NCI-H460 (cell line): ENCODE measurements at places on chromosomes 4 and X. TPM values are rescaled to one million over a fixed set of nuclear protein-coding genes. Genes with fewer than 3 reads are reported as not detected.

Gene CD40LG
- total RNA-seq: not detected in 2 replicates

- no peak for DNase-seq
Observed at GRCh38 chrX:153723351-153724251, 586 bp downstream of the BCAP31 start.

Gene CACNA1F
- total RNA-seq: 0.05 TPM in 1 of 2 replicates, not detected in the other

Gene DGKK
- total RNA-seq: not detected in 2 replicates

DNA sequence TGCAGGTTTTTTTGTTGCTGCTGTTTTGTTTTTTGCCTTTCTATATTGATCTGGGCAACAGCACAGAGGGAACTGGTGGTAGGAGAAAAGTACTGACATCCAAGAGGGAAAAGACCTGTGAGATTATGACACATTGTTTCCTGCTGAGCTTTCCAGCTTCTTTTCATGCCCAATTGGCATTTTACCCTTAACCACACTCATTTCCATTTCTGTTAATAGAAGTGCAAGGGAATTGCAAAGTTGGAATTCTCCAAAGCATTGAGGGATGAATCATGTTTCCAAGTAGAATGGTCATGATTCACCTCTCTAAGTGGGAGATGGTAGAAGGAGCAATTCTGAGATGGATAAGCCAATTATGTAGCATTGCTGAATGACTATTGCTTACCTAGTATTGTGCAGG lies 161.5 kb downstream of the PPARGC1A start:
- peak; percentile 2 for DNase-seq
